ENCODE measurements at places on chromosomes 1 and 21. TPM values are rescaled to one million over a fixed set of nuclear protein-coding genes. Genes with fewer than 3 reads are reported as not detected.

Gene ELAVL4
- total RNA-seq, result under 0.01 TPM

Gene FLG
- under 0.01 TPM for total RNA-seq

Gene AADACL3
- not detected for total RNA-seq

Gene DIO1
- not detected for total RNA-seq

Gene PM20D1
- total RNA-seq, result not detected

Gene NPHS2
- total RNA-seq, result not detected

Gene ASCL5
- not detected for total RNA-seq

Data from skeletal muscle tissue (tissue), 5 donors.